Glutamatergic neuron (in vitro differentiated cells): ENCODE measurements at places on chromosomes 13 and 19. TPM values are rescaled to one million over a fixed set of nuclear protein-coding genes. Genes with fewer than 3 reads are reported as not detected.

GRCh38 chr13:51588406-51588949, 4.2 kb downstream of the WDFY2 start:
- peaks cover 31% of the 10 kb centered on the region for H3K4me1 ChIP-seq
- DNase-seq = no peak
- peaks cover 2% of the 10 kb centered on the region for H3K27me3 ChIP-seq
- no peaks in the 10 kb centered on the region for H3K36me3 ChIP-seq
- no peak overlapping the region for H3K27ac ChIP-seq

DNA sequence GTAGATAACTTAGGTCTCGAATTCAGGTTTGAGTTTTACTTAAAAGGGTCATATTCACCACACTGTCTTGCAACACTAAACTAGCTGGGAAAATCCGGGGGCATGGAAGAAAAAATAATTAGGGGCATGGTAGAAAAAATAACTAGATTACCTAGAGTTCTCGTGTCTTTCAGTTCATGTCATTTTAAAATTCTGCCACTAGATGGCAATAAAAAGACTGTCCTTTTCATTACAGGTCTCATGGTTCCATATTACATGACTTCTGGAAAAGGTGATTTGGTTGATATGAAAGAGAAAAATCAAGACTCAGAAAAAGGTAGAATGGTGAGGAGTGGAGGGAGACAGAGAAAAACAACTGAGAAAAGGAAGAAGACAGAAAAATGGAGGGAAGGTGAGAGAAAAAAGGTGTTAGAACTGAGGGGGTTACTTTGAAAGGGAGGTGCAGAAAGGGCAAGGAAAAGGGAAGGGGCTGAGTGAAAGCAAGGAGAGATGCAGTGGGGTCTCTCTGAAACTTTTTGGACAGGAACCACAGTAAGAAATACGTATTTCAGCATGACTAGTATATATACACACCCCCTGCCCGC, 299.0 kb downstream of the KLF12 start:
- H3K4me3 ChIP-seq = no peak overlapping the region
- H3K27ac ChIP-seq = no peak overlapping the region
- H3K36me3 ChIP-seq = no peaks in the 10 kb centered on the region
- H3K4me1 ChIP-seq = peaks cover 20% of the 10 kb centered on the region

DNA sequence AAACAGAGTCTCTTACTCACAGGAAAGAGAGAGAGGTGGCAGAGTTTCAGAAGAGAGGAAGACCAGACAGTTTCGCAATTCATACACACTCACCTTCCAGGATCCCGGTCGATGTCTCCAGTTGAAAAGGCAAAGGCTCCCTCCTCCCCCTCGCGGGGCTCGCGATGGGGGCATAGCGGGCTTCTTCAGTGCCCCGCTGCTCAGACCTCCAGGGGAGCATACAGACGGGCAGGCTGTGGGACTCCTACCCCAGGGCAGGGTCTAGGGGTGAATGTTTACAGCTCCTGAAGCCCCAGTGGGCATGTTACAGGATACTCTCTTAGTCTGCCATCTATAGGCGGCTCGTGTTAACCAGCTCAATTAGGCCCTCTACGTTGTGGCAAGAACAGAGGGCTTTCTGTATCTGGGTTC, 139.2 kb downstream of the SLITRK5 start:
- H3K36me3 ChIP-seq = no peaks in the 10 kb centered on the region
- H3K4me3 ChIP-seq = peak overlapping the region; percentile 52
- DNase-seq = peak; percentile 14
- H3K4me1 ChIP-seq = no peaks in the 10 kb centered on the region
- H3K27ac ChIP-seq = no peak overlapping the region

- no peak for DNase-seq
- H3K27me3 ChIP-seq = no peaks in the 10 kb centered on the region
- H3K27ac ChIP-seq = no peak overlapping the region
- H3K36me3 ChIP-seq = no peaks in the 10 kb centered on the region
- no peaks in the 10 kb centered on the region for H3K4me1 ChIP-seq
These were observed 299.6 kb downstream of the TDRD3 start for GRCh38 chr13:60696602-60697001.

GRCh38 chr19:8087876-8088275, 35.3 kb downstream of the CCL25 start:
- no peak for DNase-seq
- H3K4me3 ChIP-seq = no peak overlapping the region
- no peaks in the 10 kb centered on the region for H3K36me3 ChIP-seq
- H3K27me3 ChIP-seq = peaks cover 6% of the 10 kb centered on the region
- no peak overlapping the region for H3K27ac ChIP-seq

DNA sequence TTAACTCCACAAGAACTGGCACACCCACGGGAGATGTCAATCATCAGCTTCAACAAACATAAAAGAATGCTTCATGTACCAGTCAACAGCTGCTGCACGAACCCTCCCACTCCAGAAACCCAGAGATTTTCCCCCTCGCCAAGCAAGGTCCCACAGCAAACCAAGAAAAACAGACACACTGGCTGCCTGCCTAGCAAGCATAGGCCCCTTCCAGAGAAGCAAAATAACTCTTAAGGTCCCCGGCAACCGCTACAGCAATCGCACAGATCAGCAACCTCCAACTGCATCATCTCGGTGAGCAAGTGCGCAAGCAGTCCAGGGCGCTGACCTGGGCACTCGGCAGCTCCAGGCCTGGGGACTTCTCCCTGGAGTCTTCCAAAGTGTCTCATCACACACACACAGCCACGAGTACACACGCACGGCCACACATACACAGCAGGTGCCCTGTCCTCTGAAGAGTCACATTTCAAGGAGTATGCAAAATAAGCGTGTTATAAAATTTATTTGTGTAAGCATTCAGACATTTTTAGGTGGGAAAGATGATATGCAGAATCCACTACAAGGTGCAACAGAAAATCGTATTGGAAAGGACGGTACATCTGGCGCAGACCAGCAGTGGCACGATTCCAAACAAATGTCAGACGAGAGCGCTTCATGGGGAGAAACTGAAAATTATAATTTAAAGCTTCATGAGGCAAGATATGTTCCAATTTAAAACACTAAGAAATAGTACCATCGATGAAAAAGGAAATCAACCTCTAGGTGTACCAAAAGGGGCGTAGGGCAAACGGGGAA, 125.0 kb downstream of the STK24 start:
- peaks cover 4% of the 10 kb centered on the region for H3K36me3 ChIP-seq
- H3K27ac ChIP-seq = peak overlapping the region; percentile 65
- DNase-seq = peak; percentile 20
- peak overlapping the region; percentile 45 for H3K4me3 ChIP-seq
- peaks cover 23% of the 10 kb centered on the region for H3K27me3 ChIP-seq

DNA sequence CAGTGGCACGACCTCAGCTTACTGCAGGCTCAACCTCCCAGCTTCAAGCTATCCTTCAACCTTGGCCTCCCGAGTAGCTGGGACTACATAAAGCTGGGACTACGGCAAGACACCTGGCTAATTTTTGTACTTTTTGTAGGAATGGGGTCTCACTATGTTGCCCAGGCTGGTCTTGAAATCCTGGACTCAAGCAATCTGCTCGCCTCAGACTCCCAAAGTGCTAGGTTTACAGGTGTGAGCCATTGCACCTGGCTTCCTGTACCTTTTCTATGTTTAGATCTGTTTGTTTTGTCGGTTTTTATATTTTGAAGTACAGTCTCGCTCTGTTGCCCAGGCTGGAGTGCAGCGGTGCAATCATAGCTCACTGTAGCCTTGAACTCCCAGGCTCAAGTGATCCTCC, 17.5 kb upstream of the TICAM1 start:
- H3K4me3 ChIP-seq = no peak overlapping the region
- DNase-seq = no peak
- H3K27ac ChIP-seq = no peak overlapping the region
- H3K27me3 ChIP-seq = no peaks in the 10 kb centered on the region

DNA sequence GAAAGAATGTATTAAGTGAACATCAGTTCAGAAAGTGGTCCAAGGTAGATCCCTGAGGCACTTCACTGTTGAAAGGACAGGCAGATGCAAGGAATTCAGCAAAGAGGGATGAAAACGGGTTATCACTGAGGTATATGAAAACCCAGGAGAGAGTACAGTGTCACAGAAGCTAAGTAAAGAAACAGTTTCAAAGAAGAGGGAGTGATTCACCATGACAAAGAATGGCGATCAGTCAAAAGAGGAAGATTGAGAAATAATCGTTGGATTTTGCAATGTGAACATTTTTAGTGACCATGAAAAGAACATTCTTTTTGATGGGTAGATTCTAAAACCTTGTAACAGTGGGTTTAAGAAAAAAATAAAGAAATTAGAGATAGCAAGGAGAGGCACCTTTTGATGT, 99.3 kb downstream of the EPSTI1 start:
- DNase-seq = no peak
- no peak overlapping the region for H3K27ac ChIP-seq
- H3K4me3 ChIP-seq = no peak overlapping the region
- no peaks in the 10 kb centered on the region for H3K27me3 ChIP-seq
- H3K4me1 ChIP-seq = peaks cover 2% of the 10 kb centered on the region

GRCh38 chr19:18684642-18684993, 1.1 kb downstream of the CRTC1 start:
- no peaks in the 10 kb centered on the region for H3K36me3 ChIP-seq
- no peak for DNase-seq
- no peak overlapping the region for H3K27ac ChIP-seq
- H3K4me3 ChIP-seq = peak overlapping the region; percentile 77
- H3K27me3 ChIP-seq = peaks cover 4% of the 10 kb centered on the region
- peaks cover 4% of the 10 kb centered on the region for H3K4me1 ChIP-seq

- peaks cover 33% of the 10 kb centered on the region for H3K4me1 ChIP-seq
- H3K27ac ChIP-seq = no peak overlapping the region
- no peak for DNase-seq
- H3K4me3 ChIP-seq = no peak overlapping the region
- H3K27me3 ChIP-seq = peaks cover 9% of the 10 kb centered on the region
These were observed 140.0 kb downstream of the SIPA1L3 start for GRCh38 chr19:38047049-38047438.

DNA sequence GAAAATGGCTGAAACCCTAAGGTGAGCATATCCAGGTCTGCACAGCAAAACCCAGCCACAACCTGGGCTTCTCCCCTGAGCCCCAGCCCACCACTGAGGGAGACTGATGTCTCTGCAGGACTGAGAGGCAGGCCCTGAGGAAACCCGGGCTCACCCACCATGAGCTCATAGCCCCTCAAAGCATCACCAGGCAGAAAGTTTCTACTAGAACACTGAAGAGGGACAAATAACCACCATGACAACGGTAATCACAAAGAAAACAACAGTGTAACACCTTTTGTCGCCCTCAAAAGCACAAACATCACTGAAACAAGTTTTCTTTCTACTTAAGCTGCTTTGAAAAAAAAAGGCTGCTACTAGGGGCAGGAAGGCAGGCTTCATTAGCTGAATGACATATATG, 29.8 kb downstream of the TSHZ3 start:
- H3K4me3 ChIP-seq = no peak overlapping the region
- DNase-seq = no peak

Gene CACNG6
- total RNA-seq = 0.74 TPM

Gene THSD1
- total RNA-seq = 0.27 TPM

Gene CGB8
- not detected for total RNA-seq

Gene ALDH16A1
- 28.6 TPM for total RNA-seq

Gene SIGLECL1
- not detected for total RNA-seq

Gene PABPC3
- 0.22 TPM for total RNA-seq

Gene IGFLR1
- total RNA-seq = 4.7 TPM

Gene CNMD
- total RNA-seq = 0.98 TPM

Gene CD177
- total RNA-seq = not detected
